Spleen (tissue), 13 donors: ENCODE measurements at places on chromosomes 5 and 9. TPM values are rescaled to one million over a fixed set of nuclear protein-coding genes. Genes with fewer than 3 reads are reported as not detected.

Gene CDKN2B-AS1
- total RNA-seq = 6.6 TPM

- no peaks in the 10 kb centered on the region for H3K4me1 ChIP-seq
- H3K27ac ChIP-seq = no peak overlapping the region
- no peak for DNase-seq
- H3K27me3 ChIP-seq = peaks cover 26% of the 10 kb centered on the region
- H3K4me3 ChIP-seq = no peak overlapping the region
These were observed 96.4 kb upstream of the SPOCK1 start for GRCh38 chr5:137595396-137596079.

DNA sequence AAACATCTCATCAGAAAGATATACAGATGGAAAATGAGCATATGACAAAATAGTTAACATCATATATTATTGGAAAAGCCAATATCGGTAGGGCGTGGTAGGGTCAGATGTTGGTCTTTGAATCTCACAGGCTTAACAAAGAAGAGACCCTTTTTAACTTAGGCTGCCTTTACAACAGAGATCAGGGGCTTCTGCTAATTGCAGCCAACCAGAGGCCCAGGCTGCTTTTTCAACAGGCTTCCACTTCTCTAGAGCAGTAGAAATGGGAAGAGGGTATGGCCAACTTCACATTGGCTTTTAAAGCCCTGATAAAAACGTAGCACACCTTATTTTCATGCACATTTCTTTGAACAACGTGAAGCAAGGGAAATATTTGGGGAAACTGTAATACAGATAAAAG, 764.3 kb upstream of the CTNND2 start:
- no peak overlapping the region for H3K4me3 ChIP-seq
- DNase-seq = no peak
- no peaks in the 10 kb centered on the region for H3K27me3 ChIP-seq
- H3K36me3 ChIP-seq = no peaks in the 10 kb centered on the region
- no peaks in the 10 kb centered on the region for H3K4me1 ChIP-seq

Gene GABRA1
- total RNA-seq = not detected

Gene GAS1
- total RNA-seq = 3.9 TPM

DNA sequence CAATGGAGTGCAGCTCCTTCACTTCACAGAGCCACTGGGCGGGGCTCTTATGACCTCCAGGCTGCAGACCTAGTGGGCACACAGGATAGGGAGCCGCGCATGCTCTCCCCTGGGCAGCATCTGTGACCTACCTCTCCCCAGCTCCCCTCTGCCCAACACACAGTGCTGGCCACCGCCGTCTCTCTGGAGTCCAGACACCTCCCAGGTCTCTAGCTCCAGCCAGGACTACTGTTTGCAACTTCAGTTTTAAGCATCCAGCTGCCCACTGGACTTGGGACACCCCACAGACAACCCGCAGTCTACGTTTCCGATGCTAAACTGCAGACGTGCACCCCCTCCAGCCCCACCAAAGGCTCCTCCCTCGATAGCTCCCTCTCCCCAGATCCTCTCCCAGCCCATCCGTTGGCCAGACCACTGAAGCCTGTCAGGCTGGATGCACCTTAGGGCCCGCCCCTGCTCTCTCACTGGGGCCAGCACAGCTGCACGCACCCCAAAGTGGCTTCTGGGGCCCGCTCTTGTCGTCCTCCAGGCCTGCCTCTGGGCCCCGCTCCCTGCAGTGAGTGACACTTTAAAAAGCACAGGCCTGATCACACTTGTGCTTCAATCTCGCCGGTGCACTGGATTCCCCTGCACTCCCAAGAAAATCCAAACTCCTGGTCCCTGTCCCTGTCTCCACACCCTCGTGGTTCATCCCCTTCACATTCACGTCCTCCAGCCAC, 11.3 kb downstream of the FLT4 start:
- H3K4me1 ChIP-seq = peaks cover 28% of the 10 kb centered on the region
- no peak overlapping the region for H3K27ac ChIP-seq
- no peaks in the 10 kb centered on the region for H3K27me3 ChIP-seq
- H3K4me3 ChIP-seq = no peak overlapping the region

GRCh38 chr9:74369844-74370243, 127.3 kb upstream of the RORB start:
- H3K27me3 ChIP-seq = no peaks in the 10 kb centered on the region
- DNase-seq = no peak
- no peak overlapping the region for H3K4me3 ChIP-seq
- no peaks in the 10 kb centered on the region for H3K4me1 ChIP-seq

- no peaks in the 10 kb centered on the region for H3K27me3 ChIP-seq
- no peak overlapping the region for H3K4me3 ChIP-seq
- H3K36me3 ChIP-seq = no peaks in the 10 kb centered on the region
- DNase-seq = no peak
- H3K27ac ChIP-seq = no peak overlapping the region
- H3K4me1 ChIP-seq = no peaks in the 10 kb centered on the region
These were observed 549.2 kb upstream of the GRAMD2B start for GRCh38 chr5:125874057-125874456.

- no peak for DNase-seq
- H3K4me1 ChIP-seq = no peaks in the 10 kb centered on the region
- no peaks in the 10 kb centered on the region for H3K36me3 ChIP-seq
- H3K27ac ChIP-seq = no peak overlapping the region
These were observed 145.3 kb upstream of the FST start for GRCh38 chr5:53335115-53335514.

DNA sequence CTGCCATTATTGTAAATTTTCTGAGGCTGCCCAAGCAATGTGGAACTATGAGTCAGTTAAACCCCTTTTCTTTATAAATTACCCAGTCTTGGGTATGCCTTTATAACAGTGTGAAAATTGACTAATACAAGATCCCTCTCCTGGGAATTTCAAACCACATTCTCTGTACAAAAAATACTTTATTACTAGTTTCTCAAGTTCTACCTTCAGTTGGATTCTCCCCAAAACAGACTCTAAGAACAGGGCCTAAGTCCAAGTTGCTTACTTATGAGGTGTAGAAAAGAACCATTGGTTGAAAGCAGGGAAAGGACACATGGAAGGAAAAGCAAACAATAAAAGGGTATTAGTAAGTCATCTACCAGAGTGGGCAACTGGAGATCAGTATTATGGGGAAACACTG, 343.2 kb downstream of the TMEM232 start:
- DNase-seq = no peak
- H3K4me1 ChIP-seq = no peaks in the 10 kb centered on the region
- no peak overlapping the region for H3K27ac ChIP-seq
- H3K4me3 ChIP-seq = no peak overlapping the region
- no peaks in the 10 kb centered on the region for H3K27me3 ChIP-seq
- H3K36me3 ChIP-seq = no peaks in the 10 kb centered on the region

DNA sequence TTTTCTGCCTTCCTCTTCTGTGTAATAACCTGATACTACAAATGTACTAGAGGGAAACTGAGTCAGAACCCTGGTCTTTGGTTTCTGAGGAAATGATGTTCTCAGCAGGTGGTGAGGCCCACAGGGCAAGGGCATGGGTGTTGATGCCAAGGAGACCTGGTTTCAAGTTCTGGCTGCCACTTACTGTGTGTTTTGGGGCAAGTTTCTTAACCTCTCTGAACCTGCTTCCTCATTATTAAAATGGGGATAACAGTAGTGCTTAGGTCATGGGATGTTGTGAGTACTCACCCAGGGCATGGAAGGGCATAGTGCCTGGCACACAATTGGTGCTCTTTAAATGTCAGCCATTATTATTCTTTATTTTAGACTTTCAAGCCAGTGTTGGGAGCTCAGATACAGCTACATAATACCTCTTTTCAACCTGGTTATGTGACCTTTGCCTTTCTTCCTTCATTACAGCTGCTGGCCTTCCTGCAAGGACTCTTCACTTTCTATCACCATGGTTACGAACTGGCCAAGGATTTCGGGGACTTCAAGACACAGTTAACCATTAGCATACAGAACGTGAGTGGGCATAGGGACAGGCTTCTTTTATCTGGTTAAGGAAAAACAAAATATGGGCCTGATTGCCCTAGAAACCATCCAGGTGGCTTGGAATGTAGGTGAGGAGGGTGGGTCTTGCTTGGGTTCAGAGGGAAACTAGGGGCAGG, 131.5 kb downstream of the ARHGAP26 start:
- DNase-seq = no peak
- H3K4me3 ChIP-seq = no peak overlapping the region
- peak overlapping the region; percentile 52 for H3K27ac ChIP-seq
- H3K36me3 ChIP-seq = peaks cover 23% of the 10 kb centered on the region
- no peaks in the 10 kb centered on the region for H3K4me1 ChIP-seq

Gene LCN1
- total RNA-seq = not detected

GRCh38 chr9:126862104-126862761, 1.8 kb downstream of the ZBTB34 start:
- DNase-seq = peak; percentile 72
- peak overlapping the region; percentile 98 for H3K27ac ChIP-seq
- no peaks in the 10 kb centered on the region for H3K27me3 ChIP-seq
- H3K4me3 ChIP-seq = peak overlapping the region; percentile 77
- H3K4me1 ChIP-seq = peaks cover 24% of the 10 kb centered on the region
- peaks cover 38% of the 10 kb centered on the region for H3K36me3 ChIP-seq

GRCh38 chr5:128036950-128037349, 46.6 kb upstream of the SLC12A2 start:
- H3K4me3 ChIP-seq = no peak overlapping the region
- H3K36me3 ChIP-seq = no peaks in the 10 kb centered on the region
- no peak for DNase-seq
- H3K4me1 ChIP-seq = no peaks in the 10 kb centered on the region

DNA sequence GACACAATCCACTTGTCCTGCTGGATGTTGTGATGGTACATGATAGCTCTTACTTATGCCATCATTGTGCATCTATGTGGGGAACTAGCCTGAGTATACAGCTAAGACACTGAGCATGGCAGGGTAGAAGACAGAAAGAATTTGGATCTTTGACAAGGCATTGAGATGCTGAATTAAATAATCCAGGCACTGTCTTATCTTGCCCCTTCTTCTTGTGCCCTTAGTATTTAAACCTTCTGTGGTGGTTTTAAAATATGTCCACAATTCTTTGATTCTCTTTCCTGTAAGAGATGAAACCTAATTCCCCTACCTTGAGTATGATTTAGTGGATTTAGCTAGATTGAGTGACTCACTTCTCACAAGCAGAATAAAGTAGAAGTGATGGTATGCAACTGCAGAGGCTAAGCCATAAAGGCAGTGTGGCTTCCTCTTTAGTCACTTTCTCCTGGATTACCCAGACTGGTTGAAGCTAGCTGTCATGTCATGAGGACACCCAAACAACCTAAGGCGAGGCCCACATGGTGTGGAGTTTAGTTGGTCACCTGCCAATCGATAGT, 174.0 kb upstream of the NREP start:
- H3K4me3 ChIP-seq = no peak overlapping the region
- H3K36me3 ChIP-seq = no peaks in the 10 kb centered on the region
- DNase-seq = no peak
- peaks cover 16% of the 10 kb centered on the region for H3K4me1 ChIP-seq
- H3K27ac ChIP-seq = no peak overlapping the region

GRCh38 chr5:8842971-8843551, 702.8 kb downstream of the SEMA5A start:
- no peak overlapping the region for H3K4me3 ChIP-seq
- no peaks in the 10 kb centered on the region for H3K4me1 ChIP-seq
- H3K27ac ChIP-seq = no peak overlapping the region
- H3K27me3 ChIP-seq = no peaks in the 10 kb centered on the region
- no peaks in the 10 kb centered on the region for H3K36me3 ChIP-seq

GRCh38 chr5:142222866-142223558, 101.8 kb downstream of the SPRY4 start:
- H3K27me3 ChIP-seq = no peaks in the 10 kb centered on the region
- no peak overlapping the region for H3K27ac ChIP-seq
- no peak overlapping the region for H3K4me3 ChIP-seq
- H3K36me3 ChIP-seq = no peaks in the 10 kb centered on the region
- H3K4me1 ChIP-seq = peaks cover 16% of the 10 kb centered on the region

DNA sequence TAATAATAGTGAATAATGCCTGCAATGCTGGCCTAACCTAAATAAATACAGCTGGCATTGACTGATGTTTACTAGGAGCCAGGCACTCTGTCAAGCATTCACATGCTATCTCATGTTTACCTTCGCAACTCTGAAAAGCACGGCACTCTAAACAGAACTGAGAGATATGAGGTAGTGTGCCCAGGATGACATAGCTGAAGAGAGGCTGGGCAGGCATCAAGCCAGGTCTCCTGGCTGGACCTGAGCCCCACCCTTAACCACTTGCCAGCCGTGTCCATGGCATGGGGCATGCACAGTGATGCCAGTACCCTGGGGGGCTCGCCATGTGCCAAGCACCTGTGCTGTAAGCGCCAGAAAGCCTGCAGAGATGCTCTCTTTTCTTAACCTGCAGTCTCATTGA, 119.4 kb upstream of the MVB12B start:
- peaks cover 8% of the 10 kb centered on the region for H3K4me1 ChIP-seq
- no peak overlapping the region for H3K27ac ChIP-seq
- H3K4me3 ChIP-seq = no peak overlapping the region
- DNase-seq = no peak
- peaks cover 30% of the 10 kb centered on the region for H3K27me3 ChIP-seq

GRCh38 chr5:139063664-139064054, 134.5 kb downstream of the SIL1 start:
- no peaks in the 10 kb centered on the region for H3K27me3 ChIP-seq
- no peak overlapping the region for H3K27ac ChIP-seq
- H3K4me3 ChIP-seq = no peak overlapping the region
- peaks cover 12% of the 10 kb centered on the region for H3K4me1 ChIP-seq
- DNase-seq = no peak
- no peaks in the 10 kb centered on the region for H3K36me3 ChIP-seq

GRCh38 chr9:78831726-78832125, 534.8 kb downstream of the PSAT1 start:
- no peak overlapping the region for H3K27ac ChIP-seq
- H3K4me1 ChIP-seq = no peaks in the 10 kb centered on the region
- no peaks in the 10 kb centered on the region for H3K27me3 ChIP-seq
- no peak overlapping the region for H3K4me3 ChIP-seq
- H3K36me3 ChIP-seq = no peaks in the 10 kb centered on the region
- no peak for DNase-seq

Gene OR1K1
- not detected for total RNA-seq
